Left hindlimb (tissue), 1 donor: ENCODE measurements at places on chromosomes 1 and 21.
A peak's percentile ranks its signal among the peaks of the same experiment; 100 is the strongest.

- DNase-seq = no peak
These were observed 54.7 kb downstream of the OLFML3 start for GRCh38 chr1:114033961-114034360.

DNA sequence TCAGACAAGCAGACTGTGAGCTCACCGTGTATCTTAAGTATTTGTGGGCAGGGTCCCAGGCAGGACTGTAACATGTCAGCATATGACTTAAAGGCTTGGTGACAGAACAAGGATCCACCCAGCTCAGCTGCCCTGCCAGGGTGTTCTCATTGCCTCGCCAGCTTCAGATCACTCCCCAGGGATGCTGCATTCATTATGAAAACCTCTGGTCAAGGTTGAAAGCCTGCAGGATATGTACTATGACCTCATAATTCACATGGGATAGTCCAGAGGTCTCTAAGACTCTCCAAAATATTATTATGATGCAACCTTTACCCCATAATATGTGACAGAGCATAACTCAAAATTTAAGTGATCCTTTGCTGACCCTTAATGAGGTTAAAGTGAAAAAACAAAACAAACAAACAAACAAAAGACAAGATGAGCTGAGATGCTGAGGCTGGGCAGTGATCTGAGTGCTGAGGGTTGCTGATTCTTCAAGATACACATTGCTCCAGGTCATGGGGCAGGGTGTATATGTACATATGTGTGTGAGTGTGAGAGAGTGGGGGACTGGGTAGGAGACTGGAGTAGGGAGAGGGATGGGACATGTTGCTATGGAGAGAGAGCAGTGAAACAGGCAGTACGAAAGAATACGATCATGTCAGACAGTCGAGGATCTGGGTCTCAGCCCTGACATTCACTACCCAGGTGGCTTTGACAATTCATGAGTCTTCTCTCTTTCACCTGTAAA is 98.8 kb upstream of the DUSP10 start:
- no peak for DNase-seq

GRCh38 chr1:75708910-75709309 is 15.6 kb upstream of the ACADM start:
- DNase-seq = no peak

GRCh38 chr1:97332716-97333115 is 588.1 kb downstream of the DPYD start:
- no peak for DNase-seq

- DNase-seq = no peak
These were observed 27.8 kb upstream of the IFNAR2 start for GRCh38 chr21:33201956-33202355.

GRCh38 chr1:196209983-196210382 is 398.3 kb downstream of the KCNT2 start:
- DNase-seq = peak; percentile 48

- no peak for DNase-seq
These were observed 351.9 kb downstream of the S1PR1 start for GRCh38 chr1:101588677-101589076.

DNA sequence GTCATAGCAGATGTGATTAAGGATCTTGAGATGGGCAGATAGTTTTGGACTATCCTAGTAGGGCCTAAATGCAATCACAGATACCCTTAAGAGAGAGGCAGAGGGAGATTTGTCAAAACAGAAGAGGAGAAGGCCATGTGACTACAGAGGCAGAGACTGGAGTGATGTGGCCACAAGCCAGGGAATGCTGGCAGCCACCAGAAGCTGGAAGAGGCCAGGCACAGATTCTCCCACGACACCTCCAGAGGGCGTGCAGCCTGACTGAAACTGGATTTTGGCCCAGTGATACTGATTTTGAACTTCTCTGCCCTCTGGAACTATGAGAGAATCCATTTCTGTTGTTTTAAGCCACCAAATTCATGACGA is 52.1 kb upstream of the EPS8L3 start:
- no peak for DNase-seq

DNA sequence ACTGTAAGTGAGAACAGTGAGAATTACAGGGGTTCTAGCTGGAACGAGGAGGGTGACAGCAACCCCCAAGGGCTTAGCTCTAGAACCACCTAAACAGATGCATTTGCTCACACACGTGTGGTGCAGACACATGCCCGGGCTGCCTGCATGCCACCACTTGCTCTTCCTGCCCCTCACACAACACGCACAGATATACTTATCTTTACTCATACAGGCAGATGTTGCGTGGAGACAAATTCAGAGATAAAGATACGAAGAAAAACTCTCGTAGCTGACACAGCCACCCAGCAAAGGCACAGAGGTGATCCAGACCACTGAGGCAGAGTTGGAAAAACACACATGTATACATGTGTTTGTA is 13.5 kb downstream of the VANGL1 start:
- DNase-seq = no peak

DNA sequence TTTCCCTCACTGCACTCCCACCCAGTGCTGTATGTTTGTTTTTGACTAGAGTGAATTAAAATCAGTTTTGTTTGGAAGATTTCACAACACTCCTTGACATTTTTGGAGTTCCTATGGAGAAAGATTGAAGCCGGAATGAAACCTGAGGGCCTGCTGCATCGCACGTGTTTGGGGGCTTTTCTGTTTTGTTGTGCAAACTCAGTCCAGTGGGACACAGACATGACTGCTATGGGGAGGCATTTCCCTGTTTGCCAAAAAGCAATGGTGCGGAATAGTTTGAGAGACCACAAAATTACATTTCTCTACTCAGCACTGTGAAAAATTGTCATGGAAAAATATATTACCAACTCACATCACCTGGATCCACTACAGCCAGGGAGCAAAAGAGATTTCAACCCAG is 43.8 kb upstream of the KCNE2 start:
- DNase-seq = no peak

GRCh38 chr1:81174811-81175476 is 625.8 kb upstream of the ADGRL2 start:
- no peak for DNase-seq
